ENCODE measurements at places on chromosomes 1 and 21.

GRCh38 chr1:183470961-183471742 lies 1.1 kb upstream of the SMG7 start:
- DNase-seq = peak; percentile 82

- DNase-seq = no peak
These were observed 26.4 kb upstream of the VPS13D start for GRCh38 chr1:12203216-12204007.

GRCh38 chr1:47244339-47244862 lies 12.4 kb upstream of the TAL1 start:
- no peak for DNase-seq

- no peak for DNase-seq
These were observed 51.5 kb downstream of the ATP5PO start for GRCh38 chr21:33864150-33864549.

DNA sequence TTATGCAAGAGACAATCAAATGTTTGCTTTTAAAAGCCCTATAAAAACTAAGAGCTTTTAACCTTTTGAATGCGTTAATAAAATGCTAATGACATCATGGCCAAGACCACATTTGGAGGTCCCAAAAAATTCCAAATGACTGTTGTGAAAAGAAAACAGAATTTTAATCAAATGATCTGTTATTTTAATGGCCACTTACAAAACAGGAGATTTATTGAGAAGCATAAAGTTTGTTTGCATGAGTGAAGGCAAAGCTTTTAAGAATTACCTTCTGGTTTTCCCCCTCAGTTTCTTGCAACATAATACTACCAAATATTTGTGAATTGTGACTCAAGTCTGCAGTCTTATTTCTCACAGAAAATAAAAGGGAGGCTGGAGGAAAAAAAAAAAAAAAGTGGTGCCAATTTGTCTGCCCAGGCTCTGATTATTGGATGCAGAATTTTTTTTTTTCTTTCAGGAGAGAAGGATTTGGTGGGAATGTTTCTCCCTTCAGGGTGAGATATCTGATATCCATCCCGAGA lies 60.7 kb downstream of the GORAB start:
- no peak for DNase-seq

DNA sequence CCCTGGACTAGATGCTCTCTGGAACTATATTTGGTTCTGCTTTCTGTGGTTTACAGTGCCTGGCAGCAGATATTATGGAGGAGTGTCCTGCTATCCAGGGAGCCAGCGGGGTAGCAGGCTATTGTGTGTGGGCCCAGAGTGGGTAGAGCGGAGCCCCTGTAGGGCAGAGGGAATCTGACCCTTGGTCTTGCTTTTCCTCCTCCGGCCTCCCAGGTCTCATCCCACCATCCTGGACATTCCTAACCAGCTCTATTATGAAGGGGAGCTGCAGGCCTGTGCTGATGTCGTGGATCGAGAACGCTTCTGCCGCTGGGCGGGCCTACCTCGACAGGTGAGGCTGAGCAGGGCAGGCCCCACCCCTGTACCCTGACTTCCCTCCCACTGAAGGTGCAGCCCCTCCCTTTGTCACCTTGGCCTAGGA lies 9.1 kb downstream of the RHOC start:
- no peak for DNase-seq

GRCh38 chr21:27831177-27831576 lies 864.3 kb upstream of the ADAMTS5 start:
- no peak for DNase-seq

DNA sequence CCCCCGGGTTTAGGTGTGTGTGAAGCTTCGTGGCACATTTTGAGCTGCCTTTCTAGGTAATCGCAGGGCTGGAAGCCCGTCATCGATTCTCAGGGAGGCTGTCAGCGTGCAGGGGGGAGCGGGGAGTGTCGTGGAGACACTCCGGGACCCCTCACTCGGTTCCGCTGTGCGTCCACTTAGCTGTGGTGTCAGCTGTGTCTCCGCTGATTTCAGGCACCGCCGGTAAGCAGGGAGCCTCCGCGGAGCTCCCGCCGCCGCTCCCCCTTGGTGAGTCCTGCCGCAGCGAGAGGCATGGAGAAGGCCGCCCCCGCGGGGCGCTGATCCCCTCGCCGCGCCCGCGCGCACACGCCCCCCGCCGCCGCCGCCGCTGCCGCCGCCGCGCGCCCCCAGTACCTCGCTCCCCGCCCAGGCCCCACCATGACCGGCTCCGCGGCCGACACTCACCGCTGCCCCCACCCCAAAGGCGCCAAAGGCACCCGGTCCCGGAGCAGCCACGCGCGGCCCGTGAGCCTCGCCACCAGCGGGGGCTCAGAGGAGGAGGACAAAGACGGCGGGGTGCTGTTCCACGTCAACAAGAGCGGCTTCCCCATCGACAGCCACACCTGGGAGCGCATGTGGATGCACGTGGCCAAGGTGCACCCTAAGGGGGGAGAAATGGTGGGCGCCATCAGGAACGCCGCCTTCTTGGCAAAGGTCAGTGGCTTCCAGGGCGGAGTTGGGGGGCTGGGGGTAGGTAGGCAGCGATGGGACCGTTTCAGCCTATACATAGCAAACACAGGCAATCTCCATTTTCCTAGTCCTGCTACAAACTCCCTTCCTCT lies 995 bp downstream of the VASH2 start:
- no peak for DNase-seq

DNA sequence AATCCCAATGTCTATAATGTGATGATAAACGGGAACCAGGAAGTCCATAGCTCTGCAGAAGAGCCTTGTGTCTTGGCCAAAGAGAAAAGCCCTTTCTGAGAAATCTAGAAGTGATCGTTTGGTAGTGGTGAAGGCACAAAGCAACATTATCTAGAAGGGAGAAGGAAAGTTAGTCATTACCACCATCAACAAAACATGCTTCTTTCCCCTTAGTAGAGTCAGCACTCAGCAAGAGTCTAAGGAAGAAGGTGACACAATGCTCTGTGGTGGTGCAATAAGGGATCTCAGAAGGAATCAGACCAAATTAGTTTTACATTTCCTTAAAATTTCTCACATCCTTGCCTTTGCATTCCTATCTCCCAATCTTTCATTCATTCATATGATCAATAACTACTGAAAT lies 134.4 kb upstream of the PRDX6 start:
- no peak for DNase-seq

Measured in pons (tissue), 1 donor.